NCI-H146 (cell line): ENCODE measurements at places on chromosomes 3 and 15.
A peak's percentile ranks its signal among the peaks of the same experiment; 100 is the strongest.

GRCh38 chr3:115623044-115623868 lies at the start of gene GAP43:
TSS of gene GAP43 (plus strand) at chr3:115623510. CDS start at chr3:115623690, 180 bp downstream.
- no peak for DNase-seq

GRCh38 chr3:10941972-10942371 lies 50.6 kb upstream of the SLC6A1 start:
- no peak for DNase-seq

GRCh38 chr15:32705446-32705845 lies 12.4 kb upstream of the GREM1 start:
- DNase-seq = no peak

GRCh38 chr3:149339931-149340309 lies 6.5 kb upstream of the TM4SF18 start:
- peak; percentile 93 for DNase-seq

- no peak for DNase-seq
Observed at GRCh38 chr3:108518895-108519294, 8.5 kb upstream of the MYH15 start.

- DNase-seq = no peak
Observed at GRCh38 chr3:64848127-64848800, 160.5 kb upstream of the ADAMTS9 start.

- DNase-seq = no peak
Observed at GRCh38 chr15:48176112-48176511, 2.0 kb downstream of the MYEF2 start.

- DNase-seq = no peak
Observed at GRCh38 chr3:134552784-134553183, 66.9 kb downstream of the CEP63 start.

- DNase-seq = no peak
Observed at GRCh38 chr3:69313251-69313650, 72.6 kb downstream of the FRMD4B start.

GRCh38 chr3:73259291-73259690 lies 197.8 kb downstream of the EBLN2 start:
- DNase-seq = no peak

- no peak for DNase-seq
Observed at GRCh38 chr3:66416556-66417304, 84.1 kb downstream of the LRIG1 start.

GRCh38 chr3:193874512-193874911 lies 261.4 kb upstream of the HES1 start:
- DNase-seq = no peak

DNA sequence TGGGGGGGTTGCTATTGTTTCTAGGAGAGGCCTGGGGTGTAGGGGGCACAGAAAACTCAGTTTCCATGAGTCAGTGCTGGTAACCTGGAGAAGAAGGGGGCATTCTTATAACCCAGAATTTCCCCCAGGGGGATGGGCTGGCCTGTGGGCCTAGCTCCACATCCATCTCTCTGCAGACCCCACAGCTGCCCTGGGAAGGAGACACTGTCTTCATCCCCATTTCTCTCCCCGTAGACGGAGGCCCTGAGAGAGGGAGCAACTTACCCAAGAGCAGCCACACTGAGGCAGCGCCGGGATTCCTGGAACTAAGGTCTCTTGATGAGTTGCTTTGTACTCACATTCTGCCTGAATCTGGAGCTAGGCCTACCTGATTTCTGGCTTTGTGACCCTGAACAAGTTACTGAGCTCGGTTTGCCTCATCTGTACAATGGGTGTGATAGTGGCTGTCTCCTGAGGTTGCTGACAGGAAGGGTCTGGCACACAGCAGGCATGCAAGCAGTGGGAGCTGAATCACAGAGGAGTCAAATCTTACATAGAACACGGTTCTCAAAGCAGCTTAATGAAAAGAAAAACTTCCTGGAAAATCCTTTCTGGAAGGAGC lies 55.0 kb upstream of the LCTL start:
- no peak for DNase-seq

GRCh38 chr3:55511895-55512570 lies 24.9 kb upstream of the WNT5A start:
- DNase-seq = no peak

- no peak for DNase-seq
Observed at GRCh38 chr15:57216288-57216687, 160.0 kb upstream of the CGNL1 start.

DNA sequence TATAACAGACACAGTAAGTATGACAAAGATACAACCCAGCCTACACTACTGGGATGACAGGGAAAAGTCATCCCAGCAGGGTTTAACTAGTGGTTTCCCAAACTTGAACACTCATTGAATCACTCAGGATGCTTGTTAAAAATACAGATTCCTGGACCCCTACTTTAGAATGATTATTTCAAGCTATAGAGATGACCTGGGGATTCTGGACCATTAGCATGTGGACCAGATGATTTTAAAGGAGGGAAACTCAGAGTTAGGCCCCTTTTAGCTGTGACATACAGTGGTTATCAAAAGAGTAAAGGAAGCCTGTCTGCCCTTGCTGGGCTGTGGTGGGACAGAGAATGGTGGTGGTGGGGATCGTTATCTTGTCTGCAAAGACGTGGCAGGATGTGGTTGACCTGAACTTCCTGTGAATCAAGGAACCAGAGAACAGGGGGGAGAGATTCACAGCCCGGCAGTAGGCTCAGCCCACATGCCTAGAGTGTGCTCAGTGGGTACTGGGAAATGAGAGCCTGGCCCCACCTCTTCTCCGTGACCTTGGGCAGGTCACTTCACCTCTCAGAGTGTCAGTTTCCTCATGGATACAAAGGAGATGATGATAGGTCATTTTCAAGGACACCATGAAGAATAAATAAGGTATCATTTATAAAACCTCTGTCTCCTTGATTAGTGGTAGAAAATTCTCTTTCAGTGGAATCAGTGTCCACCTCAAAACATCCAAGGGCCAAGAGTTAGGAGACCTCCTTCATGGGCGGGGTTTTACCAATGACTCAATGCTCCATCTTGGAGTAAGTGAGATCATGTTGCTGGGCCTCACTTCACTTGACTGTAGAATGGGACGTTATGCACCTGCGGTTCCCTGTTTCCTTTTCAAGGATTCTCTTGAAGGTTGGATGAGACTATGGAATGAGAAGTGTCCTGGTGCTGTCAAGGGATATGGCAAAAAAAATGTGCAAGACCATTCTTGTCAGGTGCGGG lies 306.5 kb downstream of the RPLP1 start:
- no peak for DNase-seq

- no peak for DNase-seq
Observed at GRCh38 chr3:159835126-159835525, 153.5 kb upstream of the IL12A start.

GRCh38 chr15:33654860-33655259 lies 313.4 kb upstream of the CHRM5 start:
- DNase-seq = no peak

GRCh38 chr3:116930786-116931185 lies 221.2 kb downstream of the TUSC7 start:
- DNase-seq = no peak

GRCh38 chr3:60086811-60087210 lies 1037.0 kb upstream of the CFAP20DC start:
- no peak for DNase-seq

DNA sequence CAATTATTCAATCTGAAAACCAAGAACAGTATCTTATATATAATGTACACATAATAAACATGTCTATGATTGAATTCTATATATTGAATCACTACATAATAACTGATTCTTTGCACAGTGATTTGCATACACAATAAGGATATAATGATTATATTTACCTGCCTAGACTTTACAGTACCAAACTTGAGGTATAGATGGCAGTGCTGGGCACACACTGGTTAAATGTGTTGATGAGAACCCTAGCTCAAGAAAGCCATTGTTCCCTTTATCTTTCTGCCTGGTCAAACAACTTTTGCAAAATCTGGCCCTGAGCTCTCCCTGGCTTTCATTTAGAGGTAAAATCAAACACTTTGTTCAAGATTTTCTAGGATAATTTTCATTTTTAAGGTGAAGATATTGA lies 697.7 kb downstream of the TUSC7 start:
- peak; percentile 60 for DNase-seq

DNA sequence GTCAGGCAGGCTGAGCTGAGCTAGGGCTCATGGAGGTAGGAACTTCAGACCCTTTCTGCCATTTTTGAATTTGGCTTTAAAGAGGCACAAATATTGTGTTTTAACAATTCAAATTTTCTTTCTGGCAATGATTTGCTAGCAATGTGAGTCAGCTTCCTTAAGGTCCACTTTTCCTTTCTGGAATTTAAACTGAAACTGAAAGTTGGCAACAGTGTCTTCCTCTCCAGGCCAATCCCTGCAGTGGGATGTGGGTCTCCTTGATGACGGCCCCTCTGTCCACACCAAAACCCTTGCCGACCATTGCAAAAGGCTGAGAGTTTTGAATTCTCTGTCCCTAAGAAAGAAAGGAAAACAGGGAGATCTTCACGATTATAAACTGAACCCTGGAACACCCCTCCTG lies 27.1 kb downstream of the RPSA start:
- no peak for DNase-seq

- no peak for DNase-seq
Observed at GRCh38 chr3:132283440-132283839, 33.8 kb upstream of the ACP3 start.

GRCh38 chr3:178406206-178406605 lies 130.0 kb upstream of the KCNMB2 start:
- DNase-seq = no peak

DNA sequence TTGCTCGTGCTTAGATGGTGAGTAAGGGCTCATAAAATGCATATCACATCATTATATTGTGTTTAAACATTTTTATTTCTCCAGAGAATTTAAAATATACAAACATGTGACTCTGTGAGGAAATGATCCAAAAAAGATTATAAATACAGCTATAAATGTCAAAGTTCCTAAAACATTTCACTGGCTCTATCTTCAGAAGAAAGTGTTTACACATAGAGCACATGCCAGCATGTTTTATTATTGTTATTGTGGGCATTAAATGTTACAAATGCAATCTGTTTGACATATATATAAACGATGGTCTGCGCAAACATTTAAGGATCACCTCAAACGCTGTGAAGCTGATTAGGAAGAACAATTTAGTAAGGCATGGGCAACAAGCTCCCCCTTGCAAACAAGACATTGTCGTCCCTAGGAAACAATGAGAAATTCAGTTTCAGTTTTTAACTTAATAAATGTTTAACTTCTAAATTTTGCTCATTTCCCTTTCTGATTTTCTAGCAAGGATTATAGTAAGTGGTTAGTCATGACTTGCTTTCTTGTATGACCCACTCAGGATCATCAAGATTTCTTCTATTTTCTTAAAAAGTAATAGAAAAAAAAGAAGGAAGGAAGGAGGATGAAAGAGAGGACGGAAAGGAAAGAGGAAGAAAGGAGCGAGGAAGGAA lies 207.5 kb downstream of the SATB1 start:
- DNase-seq = no peak

GRCh38 chr3:62632510-62633294 lies 242.5 kb downstream of the CADPS start:
- DNase-seq = no peak

DNA sequence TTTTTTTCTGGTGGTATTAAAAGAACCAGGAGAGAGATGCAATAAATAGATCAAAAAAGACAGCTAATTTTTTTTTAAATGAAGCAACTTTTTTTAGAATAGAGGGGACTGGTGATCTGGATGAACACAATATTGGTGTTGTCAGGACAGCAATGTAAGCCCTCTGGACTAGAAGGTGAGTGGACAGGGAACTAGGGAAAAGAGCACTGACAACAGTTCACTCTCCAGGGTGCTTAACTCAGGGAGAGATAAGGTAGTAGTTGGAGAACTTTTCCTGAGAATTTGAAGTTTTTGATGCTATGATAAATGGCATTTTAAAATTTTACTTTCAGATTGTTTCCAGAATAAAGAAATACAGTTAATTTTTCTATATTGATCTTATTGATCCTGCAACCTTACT lies 158.3 kb upstream of the STAC start:
- DNase-seq = no peak

DNA sequence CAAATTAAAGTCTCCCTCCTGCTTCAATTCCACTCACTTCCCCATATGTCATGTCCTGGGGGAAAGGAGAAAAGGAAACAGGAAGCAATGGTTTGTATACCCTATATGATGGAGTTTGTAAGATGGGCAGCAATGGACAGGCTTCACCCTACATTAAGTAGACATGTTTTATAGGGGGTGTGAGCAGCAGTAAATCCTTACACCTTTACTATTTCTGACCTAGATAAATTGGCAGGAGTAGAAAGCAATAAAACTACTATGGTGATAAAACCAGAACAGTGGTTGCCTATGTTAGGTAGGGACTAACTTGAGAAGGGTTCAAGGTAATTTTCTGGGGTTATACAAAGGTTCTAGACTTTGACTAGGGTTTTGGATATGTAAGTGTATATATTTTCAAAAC lies 301.7 kb downstream of the GBE1 start:
- DNase-seq = no peak

- no peak for DNase-seq
Observed at GRCh38 chr3:160183345-160184076, 41.7 kb upstream of the C3orf80 start.

GRCh38 chr15:92949604-92950249 lies 49.6 kb downstream of the CHD2 start:
- DNase-seq = peak; percentile 3

GRCh38 chr3:126679831-126680666 lies 24.0 kb upstream of the CHCHD6 start:
- no peak for DNase-seq

DNA sequence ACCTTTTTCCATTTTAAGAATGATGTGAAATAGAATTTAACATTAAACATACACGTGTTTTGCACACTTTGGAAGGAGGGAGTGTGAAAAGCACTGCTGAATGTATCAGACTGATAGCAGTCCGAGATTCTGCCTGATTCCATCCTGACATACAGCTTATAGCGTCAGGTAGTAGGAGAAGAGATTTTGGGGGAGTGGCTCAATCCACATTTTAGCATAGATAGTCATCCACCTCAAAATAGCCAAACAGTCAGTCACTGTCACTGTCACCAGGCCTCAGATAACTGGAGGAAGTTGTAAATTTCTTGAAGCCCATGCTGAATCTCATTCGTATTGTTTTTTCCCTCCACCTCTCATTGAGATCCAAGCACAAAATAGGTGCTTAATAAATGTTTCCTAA lies 35.4 kb upstream of the ARHGEF26 start:
- DNase-seq = no peak

- no peak for DNase-seq
Observed at GRCh38 chr15:59169251-59169708, 37.4 kb upstream of the LDHAL6B start.

DNA sequence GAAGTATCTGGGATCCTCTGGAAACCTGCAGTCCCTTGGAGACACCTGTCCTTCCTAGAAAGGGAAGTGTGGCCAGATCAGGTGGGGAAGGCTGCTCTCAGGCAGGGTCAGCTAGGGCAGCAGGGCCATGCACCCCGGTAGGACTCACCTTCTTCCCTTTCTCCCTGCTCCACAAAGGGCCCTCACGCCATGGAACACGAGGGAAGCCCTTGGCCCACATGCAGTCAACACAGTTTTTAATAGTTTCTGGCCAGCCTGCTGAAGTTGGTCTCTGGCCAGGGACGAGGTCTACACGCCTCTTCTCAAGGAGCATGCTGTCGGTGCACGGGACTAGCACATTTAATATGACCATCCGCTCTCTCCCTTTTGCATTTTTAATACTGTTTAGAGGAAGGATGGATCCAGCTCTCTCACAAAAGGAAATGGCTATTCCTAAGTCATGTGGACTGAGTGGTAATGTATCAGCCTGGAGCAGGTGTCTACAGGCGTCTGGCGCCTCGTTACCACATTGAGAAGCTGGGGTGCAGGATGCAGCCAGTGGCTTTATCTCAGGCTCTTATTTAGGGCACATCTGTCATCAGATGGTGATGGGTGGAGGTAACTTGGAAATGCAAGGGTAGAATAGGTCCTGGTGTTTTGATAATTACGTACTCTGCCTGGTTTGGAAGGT lies 153.9 kb downstream of the KLF13 start:
- no peak for DNase-seq
